Stimulated activated CD4-positive, alpha-beta T cell treated with anti-CD3 and anti-CD28 coated beads, Interleukin-12 subunit alpha, Interleukin-12 subunit beta, amount 100 ng/mL, for 24 hours (primary cell): ENCODE measurements at places on chromosomes 2 and 18.
A peak's percentile ranks its signal among the peaks of the same experiment; 100 is the strongest.

DNA sequence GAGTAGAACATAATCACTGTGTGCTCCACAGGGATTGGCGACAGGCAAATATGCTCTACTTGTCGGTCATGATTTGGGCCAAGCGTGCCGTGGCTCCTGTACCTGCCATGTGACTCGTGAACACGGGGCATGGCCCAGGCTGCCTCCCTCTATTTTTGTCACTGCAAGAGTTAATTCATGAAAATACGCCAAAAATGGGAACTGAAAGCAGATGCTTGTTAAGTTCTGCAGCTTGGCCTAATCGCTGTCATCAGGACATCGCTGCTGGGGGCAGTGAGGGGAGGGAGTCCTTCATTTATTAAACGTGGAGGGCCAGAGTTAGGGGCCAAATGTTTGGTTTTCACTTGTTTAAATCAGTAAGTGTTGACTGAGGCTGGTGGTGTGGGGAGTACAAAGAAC is 177.8 kb downstream of the BCL2 start:
- no peak for DNase-seq

GRCh38 chr18:5107988-5108387 is 89.1 kb downstream of the AKAIN1 start:
- DNase-seq, result no peak

DNA sequence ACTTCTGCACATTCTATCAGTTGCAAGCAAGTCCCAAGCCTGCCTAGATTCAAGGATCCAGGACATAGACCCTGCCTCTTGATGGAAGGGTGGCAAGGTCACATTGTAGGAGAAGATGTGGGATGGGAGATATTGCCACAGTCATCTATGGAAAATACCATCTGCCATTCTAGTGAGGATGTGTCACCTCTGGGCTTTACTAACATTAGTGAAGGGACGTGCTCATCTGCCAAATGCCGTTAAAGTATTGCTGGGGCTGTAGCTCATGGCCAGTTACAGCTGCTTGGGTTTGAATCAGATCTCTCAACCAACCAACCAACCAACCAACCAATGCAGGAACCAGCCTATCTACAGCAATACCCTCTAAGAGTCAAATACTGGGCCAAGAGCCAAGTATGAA is 49.0 kb downstream of the E2F6 start:
- no peak for DNase-seq

DNA sequence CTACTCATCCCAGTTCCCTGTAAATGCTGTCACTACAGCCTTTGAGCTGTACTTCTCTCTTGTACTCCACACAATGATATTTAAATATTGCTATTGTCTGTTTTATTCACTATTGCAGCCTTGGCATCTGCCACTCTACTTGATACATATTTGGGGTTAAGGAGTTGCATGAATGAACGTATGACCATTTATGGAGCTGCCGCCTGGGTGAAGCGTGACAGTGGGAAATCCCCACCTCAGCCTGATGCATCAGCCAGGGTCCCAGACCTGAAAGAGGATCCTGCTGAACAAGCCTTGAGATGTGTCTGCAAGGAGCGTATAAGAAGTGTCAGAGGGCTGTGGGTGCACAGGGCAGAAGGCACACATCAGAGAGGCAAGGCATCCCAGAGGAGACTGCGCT is 39.1 kb downstream of the MRPL35 start:
- peak; percentile 32 for DNase-seq

DNA sequence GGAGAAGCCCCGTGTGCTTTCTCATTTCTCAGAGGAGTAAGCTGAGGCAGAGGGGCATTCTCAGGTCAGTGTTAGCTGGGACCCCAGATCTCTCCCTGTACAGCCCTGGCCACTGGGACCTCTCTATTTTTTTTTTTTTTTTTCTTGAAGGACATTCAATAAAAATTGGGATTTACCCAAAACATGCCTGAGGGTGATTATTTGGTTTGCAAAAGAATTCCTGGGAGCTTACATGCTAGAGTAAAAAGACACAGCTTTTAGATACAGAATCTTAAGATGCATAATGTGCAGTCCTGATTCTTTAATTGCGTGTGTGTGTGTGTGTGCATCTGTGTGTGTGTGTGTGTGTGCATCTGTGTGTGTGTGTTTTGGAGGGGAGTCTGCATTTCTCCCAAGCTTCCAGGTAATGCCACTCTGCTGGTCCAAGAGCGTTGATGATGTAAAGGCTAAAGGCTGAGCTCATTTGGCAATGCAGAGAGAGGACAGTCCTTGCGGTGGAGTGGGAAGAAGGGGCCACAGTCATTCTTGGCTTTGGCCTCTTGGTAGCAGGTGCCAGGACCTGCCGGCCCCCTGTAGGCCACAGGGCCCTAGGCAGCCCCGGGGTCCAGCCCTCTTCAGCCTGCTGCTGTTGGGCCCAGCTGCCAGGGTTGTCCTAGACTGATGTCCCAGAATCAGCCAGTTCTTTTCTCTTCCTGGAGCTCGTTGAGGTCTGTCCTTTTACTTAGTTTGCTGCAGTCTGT is 74.1 kb upstream of the MCFD2 start:
- DNase-seq, result no peak

DNA sequence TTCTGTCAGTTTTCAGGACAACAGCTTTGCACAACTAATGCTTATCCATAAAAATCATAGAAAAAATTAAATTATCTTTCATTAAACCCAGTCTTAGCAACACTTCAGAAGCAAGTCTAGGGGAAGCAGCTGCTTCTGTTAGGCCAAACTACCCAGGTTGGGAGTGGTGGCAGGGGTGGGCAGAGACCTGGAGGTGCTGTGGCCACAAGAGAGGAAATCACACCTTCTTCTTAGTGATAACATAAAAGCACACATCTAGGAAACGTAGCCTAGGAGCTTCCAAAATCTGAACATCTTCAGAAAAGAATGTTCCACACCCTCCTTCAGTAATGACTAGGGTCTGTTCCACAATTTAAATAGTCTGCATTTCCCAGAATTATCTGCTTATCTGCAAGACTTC is 32.3 kb upstream of the FRZB start:
- DNase-seq, result no peak

- DNase-seq, result no peak
These were observed 308.6 kb downstream of the RNF144A start for GRCh38 chr2:7225848-7226247.
